ENCODE measurements at places on chromosomes 12 and 14.

- DNase-seq = no peak
Observed at GRCh38 chr12:129720618-129721017, 183.2 kb downstream of the TMEM132D start.

DNA sequence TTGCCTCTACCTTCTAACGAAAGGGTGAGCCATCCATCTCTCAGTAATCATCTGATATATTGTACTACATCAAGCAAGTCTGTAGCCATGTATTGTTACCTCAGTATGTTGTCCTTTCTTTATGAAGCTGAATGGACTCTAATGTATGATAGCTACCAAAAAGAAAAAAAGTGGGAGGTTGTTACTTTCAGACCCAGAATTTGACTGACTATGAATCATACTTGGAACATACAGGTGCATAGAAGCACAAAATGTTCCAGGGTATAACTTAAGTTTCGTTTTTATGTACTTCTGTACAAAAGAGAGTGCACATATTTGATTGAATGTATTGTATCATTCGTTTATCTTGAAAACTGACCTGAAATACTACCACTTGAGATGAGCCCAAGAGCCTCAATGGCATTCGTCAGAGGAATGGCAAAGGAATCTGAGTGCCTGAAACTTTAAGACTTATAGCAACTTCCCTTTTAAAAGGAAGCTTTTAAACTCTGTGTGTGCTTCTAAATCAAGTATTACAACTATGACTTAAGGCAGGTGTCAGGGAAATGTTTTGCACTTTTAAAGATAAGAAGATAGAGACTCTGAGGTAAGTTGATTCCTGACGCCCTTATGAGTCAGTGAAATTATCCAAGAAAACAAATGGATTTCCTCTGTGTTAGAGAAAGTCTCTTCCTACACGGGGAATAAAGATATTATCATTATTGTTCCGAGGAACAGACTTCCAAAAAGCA, 951.5 kb downstream of the GALC start:
- DNase-seq = no peak

DNA sequence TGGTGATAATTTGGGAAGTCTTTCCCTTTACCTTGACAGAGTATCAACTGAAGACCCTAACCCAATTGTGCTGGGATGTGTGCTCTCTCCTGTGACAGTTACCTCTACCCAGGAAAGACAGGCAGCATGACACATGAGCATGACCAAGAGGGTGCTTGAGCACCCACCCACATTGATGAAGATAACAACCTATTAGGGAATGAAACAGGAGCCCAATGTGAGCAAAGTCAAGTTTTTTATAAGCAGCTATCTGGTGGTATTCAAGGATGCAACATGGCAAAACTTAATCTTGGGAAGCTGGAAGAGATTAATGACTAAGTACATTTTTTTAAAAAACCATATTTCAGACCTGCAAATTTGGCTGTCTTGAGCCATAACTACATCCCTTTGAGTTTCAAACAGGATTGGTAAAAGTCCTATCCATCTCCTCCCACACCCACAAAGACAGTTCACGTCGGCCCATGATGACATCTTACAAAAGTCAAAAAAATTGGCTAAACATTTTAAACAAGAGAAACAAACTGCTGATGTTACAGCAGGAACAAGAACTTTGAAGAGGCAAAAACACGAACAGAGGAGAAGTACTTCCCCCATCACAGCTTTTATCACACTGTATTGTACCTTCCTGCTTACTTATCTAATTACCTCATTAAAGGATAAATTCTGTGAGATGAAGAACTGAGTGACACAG, 60.3 kb downstream of the MED13L start:
- DNase-seq = no peak

DNA sequence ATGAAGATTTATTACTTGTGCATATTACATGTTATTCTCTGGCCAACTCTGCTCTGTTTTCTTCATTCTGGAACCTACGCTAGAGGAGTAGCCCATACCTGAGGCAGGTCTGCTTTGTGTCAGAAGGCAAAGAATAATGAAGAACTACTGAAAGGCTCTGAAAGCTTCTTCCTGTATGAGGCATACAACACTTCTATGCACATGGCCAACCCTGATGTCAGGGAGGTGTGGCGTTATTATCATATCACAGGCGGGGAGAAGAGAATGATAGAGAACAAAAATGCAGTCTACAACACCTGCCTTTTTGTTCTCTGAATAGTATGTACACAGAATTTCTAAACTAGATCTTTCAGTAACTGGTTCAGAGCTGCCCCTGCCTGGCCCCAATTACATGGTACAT, 32.5 kb upstream of the CRY1 start:
- DNase-seq = no peak

DNA sequence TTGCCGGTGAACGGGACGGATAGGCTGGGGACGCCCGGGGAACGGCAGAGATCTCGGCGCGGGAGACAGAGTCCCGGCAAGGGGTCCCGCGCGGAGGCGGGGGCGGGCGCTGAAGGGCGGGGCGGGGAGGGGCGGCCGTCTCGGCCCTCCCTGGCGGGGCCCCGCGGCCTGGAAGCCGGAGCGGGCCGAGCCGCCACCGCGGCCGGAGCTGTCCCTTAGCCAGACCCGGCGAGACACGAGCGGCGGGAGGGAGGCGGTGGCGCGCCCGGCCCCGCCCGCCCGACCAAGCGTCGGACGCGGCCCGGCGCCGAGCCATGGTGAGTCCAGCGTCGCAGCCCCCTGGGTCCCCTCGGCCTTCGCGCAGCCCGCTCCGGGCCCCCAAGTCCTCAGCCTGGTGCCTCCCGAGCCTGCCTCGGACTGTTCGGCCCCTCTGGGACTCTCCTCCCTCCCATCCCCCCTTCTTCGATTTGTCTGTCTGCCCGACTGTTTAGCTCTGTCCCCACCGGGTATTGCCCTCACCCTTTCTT, at the start of gene ARHGEF40:
Gene ARHGEF40 (plus strand): TSS at position 222 of the 527 bp plus-strand sequence. CDS start 93 bp downstream, at position 315.
- DNase-seq = peak; percentile 85

DNA sequence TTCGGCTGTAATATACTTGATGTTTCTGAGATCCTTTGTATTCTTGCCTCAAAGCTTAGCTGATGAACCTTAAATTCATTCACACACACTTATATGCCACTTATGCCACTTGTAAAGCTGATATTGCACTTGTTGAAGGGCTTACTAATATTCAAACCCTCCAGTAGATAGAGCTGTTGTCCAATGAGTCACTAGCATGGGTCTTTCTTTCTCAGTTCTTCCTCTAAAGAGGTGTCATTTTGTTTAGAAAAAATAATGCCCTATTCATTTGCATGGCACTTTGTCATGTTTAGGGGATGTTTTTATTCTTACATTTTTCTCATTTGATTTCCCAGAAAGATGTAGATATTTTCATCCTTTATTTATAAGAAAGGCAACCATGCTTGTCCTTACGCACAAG, 56.4 kb downstream of the MON2 start:
- no peak for DNase-seq

DNA sequence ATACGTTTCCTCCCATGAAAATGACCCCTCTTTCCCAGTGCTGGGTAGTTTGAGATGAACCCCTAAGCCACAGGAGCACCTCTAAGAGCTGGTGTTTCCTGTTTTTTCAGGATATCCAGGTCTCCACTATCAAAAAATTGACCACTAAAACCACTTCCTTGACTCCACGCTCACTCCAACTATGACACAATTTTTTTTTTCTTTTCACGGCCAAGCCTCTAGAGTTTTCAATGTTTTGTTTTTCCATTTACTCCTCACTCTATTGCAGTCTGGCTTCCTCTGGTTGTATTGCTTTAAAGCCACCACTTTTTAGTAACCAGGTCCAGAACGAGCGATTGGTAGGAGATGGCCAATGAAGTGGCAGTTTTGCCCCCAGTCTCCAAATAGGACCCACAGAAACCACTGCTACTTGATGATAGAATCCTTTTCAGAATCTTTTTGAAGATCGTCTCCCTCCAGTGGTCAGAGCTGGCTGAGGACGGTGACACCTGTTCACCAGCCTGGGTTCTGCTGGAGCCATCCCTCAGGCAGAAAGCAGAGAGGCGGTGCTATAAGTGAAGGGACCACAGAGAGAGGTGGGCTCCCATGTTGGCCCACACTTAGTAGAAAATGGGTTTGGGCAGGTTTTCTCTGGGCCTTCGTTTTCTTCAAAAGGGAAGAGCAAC, 454.4 kb downstream of the VRK1 start:
- no peak for DNase-seq

DNA sequence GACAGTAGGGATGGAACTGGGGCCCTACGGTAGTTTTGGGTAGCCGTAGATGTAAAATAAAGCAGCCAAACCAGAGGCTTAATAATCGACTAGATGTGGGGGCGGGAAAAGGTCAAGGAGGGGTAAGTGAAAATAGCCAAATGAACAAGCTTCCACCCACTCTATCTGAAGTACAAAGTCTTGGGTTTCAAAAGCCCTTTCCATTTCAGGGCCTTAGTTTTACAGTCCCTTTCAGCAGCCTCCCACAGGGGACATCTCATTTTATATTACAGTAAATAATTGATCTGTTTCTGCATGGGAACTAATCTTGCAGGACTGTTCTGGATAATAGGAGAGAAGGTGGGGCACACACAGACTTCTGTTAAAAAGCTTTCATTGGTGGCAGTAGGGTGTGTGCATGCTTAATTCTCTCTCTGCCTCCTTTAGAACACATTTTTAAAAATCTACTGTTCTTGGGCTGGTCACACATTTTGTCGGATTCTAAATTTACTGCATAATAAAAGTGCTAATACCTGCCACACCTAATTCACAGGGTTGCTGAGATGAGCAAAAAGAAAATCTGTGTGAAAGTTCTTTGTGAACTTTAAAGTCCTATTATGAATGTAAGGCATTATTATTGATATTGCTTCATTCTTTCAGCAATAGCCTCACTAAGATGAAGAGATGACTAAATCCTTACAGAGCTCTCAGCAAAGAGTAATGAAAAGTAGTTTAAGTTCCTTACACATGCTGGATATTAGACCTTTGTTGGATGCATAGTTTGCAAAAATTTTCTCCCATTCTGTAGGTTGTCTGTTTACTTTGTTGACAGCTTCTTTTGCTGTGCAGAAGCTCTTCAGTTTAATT, 104.6 kb downstream of the ITPR2 start:
- no peak for DNase-seq

- DNase-seq = no peak
Observed at GRCh38 chr14:43155924-43156323, 1351.2 kb downstream of the FSCB start.

DNA sequence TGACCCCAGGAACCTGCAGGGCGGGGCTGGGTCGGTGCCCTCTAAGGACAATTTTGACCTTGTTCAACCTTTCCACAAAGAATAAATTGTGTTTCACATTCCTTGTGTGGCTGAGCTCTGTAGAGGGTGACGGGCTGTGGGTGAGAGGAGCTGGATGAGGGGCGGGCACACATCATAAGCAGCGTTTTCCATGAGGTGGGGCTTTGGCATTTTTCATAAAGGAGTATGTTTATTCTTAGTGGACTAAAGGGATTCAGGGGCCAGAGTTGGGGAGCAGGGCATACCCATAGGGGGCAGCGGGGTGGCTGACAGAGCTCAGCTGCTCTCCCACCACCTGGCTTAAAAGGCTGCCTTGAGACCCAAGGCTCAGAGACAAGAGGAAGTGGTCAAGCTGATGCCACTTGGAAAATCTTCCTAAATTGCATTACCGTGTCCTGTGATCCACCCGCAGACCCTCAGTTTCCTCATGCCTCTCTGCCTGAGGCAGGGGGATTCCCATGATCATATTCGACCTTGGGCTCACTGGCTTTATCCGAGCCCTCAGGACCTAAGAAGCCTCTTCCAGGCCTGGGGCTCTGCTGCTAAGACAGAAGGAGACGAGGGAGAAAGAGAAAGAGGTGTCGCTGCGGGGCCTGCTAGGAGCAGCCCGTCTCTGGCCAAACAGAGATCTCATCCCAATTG, 11.4 kb downstream of the MMP14 start:
- DNase-seq = peak; percentile 75

GRCh38 chr12:113130457-113131135, 5.0 kb downstream of the RASAL1 start:
- DNase-seq = peak; percentile 44

DNA sequence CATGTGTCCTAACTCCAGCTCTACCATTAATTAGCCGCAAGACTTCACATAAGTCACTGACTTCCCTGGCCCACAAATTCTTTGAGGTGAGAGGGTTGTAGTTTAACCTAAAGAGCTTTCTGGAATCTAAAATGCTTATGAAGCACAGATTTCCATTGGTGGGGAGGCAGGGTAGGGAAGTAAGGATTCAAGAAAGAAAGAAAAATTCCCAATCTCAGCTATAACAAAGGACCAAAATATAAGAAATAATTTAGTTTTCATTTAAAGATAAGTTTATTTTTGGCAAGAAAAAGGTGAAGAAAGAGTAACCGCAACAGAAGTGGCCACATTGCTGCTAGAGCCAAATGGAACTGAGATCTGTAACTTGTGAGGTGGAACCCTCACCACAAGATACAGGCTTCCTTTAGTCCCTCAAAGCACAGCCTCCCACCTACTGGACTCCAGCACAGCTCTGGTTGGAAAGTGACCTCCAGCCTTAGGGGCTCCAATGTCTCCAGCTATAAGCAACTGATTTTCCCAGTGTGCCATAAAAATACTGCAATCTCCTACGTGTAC, 23.6 kb downstream of the DAD1 start:
- no peak for DNase-seq

- peak; percentile 63 for DNase-seq
Observed at GRCh38 chr14:54653712-54654469, 87.0 kb downstream of the SAMD4A start.

GRCh38 chr12:52023182-52023975, 16.6 kb downstream of the TAMALIN start:
- DNase-seq = peak; percentile 92

GRCh38 chr14:75597149-75597548, 18.7 kb downstream of the FLVCR2 start:
- no peak for DNase-seq

GRCh38 chr14:35877276-35877675, 51.1 kb downstream of the BRMS1L start:
- DNase-seq = no peak

DNA sequence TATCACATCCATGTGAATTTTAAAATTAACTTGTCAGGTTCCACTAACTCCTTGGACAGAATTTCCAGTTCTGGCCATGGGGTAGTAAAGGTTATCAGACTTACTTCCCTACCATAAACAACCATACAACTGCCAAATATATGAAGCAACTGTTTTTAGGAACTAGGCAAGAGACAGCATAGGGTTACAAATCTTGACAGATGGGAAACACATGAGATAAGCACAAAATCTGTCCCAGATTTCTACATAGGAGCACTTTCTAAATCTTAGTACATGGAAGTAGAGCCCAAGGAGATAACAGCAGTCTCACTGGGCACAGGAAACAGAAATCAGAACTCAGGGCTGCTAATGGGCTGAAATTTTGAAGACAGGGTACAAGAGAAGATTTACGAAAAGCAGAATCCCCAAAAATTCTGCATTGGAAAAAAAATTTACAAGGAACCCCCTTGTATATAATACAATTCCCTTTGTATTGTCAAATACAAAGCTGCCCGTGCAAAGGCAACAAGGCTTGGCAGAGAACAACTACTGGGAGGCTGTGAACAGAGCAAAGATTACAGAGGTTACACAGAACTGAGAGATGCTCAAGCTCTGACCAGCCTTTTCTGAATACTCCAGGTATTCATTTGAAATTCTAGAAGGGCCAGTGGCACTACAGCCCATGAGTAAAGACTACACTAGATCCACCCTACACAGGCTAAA, 43.2 kb downstream of the GALNT4 start:
- no peak for DNase-seq

All from adipocyte (in vitro differentiated cells).